ENCODE measurements at places on chromosomes 7 and 10.

DNA sequence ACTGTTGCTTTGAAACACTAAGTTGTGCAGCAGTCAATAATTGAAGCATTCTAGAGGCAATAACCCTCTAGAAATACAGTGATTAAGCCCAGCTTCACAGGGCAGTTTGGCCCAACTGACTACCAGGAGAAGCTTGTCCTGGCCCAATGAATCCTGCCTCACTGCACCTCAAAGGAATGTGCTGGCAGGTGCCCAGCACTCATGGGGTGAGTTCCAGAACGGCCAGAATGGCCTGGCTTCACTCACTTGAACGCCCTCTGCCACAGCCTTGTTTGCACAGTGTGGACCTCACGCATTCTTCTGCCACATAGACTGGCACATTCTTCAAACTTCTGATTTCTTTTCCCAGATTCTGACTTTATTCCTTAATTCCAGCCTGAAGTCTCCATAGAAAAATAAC, 6.6 kb upstream of the ITIH2 start:
- DNase-seq = peak; percentile 82

DNA sequence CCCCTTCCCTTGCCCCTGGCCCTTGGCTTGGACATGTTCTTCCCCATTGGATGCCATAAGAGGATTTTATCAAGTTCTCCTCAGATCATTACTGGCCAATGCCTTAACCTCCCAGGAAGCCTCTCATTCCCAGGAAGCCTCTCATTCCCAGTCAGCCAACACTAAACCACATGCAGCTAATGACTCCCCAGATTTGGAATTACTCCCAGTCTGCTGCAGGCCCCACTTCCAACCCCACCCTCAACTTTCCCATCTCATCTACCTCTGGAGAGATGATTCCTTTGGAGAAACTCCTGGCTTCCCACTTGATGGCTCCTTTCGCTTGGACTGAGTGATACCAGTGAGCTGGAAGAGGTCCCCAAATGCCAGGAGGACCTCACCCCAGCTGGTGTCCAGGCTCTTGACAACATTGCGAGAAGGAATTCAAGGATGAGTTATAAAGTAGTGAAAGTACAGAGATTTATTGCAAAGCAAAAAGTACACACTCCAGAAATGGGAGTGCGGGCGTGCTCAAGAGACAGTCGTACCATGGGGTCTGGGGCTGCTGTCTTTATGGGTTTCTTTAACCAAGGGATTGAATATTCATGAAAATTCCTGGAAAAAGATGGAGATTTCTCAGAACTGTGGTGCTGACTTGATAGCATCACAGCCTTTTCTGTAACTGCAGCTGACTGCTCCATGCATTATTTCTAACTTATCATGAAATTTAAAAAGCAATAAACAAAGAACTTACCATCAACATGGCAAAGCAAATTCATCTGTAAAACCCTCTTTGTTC, 117.2 kb upstream of the ADCY1 start:
- DNase-seq = no peak

DNA sequence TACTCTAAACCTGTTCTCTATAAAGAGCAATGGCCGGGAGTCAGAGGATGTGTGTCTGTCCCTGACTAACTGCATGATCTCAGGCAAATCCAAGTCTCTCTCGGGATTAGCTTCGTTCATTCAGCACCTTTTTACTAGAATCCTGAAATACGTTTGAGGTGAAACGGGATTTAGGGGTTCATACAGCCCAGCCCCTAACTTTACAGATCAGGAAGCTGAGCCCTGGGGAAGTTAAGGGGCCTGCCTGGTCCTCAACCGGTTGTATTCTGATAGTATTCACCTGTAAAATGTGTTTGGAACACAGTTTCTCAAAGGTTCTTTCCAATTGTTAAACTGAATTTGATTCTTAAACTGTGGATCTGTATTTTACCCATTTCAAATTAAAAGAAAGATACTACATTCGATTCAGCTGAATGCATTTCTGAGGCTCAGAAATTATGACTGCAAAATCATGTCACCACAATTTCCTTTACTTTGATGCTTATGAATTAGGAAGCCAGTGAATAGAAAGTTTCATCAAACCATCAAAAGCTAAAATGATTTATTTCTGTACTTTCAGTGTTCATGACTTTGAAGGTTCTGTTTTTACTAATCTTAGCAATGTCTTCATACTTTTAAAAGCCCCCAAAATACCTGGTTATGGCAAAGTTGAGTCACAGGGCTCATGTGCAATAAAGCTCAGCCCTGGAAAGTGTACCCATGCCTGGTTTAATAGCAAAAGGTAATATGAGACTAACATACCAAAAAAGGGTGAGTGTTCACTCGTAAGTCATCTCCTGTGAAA, 28.9 kb upstream of the EZH2 start:
- no peak for DNase-seq

DNA sequence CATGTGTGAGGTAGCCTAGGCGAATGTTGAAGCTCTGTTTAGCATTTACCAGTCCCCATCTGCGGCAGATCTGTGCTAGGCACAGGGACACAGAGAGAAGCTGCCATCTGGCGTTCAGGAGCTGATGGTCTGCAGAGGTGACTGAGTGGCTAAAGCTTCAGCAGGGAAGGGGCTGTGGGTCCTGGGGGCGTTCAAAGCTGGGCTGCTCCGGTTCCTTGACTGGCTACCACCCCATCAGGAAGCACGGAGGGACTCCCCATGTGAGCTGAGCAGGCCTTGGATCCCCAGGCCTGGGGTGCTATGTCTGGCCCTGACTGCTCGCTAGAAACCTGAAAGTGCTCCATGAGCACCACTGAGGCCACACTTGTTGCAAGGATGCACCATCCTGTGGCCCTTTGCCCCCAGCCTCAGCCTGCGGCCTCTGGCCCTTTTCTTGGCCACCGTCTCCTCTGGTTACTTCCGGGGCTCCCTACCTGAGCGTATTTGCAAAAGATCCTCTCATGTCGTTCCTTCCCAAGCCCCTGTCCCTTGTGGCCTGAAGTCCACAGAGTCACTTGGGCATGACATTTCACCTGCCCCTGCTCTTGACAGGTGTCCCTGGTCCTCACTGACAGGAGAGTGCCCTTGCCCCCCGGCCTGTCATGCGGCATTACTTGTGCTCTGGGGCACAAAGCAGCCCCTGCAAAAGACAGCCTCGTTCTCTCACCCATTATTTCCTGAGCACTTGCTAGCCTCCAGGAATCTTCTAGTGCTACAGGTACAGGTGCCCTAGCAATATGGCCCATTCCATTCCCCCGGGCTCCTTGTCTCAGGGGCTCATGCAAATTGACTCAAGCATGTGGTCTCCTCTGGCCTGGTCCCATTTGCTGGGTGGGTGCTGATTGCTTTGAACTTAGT, 108.1 kb downstream of the GLRX3 start:
- no peak for DNase-seq

- no peak for DNase-seq
Measured at GRCh38 chr10:12322583-12323131, 26.7 kb upstream of the CAMK1D start.

GRCh38 chr7:99465421-99465768, 572 bp downstream of the ATP5MF start:
- DNase-seq = no peak

GRCh38 chr10:22825841-22826240, 102.0 kb upstream of the ARMC3 start:
- DNase-seq = no peak
